LoVo (cell line): ENCODE measurements at places on chromosomes 7 and 10.

DNA sequence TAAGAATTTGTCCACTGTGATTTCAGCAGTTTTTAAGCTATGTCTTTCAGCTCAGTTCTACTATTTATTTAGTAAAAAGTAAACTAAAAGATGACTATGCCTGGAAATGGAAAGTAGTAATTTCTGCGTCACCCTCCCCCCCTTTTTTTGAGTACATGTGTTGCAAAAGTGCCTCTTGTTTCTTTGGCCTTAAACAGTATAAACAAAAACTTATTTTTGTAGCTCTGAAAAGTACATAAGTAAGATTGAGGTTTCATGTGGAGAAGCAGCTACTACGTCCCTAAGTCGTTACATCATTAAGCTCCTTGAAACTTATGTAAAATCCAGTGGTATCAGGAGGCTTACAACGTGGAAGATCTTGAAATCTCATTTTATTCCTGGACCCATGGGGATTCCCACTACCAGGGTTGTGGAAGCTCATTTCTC, 46.3 kb upstream of the HBP1 start:
- DNase-seq: no peak

DNA sequence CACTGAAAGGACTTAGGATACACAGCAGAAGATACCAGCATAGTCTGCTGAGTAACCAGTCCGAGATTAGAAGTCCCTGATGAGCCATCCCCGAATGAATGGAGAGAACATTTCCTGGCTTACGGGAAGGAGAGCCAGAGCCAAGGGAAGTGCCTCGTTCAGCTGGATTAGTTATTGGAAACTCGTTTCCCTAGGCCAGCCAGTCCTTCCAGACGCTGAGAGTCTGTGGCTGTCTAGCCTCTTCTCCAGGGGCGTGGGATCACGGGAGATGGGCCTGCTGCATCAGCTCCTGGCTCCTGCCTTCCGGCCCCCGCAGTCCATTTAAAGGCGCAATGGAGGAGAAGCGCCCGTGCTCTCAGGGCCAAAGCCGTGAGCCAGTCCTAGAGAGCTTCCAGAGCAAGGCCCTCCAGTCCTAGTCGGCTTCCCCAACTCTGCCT, 712.8 kb downstream of the PARD3 start:
- no peak for DNase-seq

GRCh38 chr10:86366033-86366901, at the start of gene GRID1:
Gene GRID1 (minus strand): TSS chr10:86366795.
- no peak for DNase-seq

GRCh38 chr7:69598081-69598486, at the start of gene AUTS2:
Gene AUTS2 (plus strand): TSS chr7:69598475. CDS start chr7:69599654, 1,179 bp downstream.
- DNase-seq: no peak

DNA sequence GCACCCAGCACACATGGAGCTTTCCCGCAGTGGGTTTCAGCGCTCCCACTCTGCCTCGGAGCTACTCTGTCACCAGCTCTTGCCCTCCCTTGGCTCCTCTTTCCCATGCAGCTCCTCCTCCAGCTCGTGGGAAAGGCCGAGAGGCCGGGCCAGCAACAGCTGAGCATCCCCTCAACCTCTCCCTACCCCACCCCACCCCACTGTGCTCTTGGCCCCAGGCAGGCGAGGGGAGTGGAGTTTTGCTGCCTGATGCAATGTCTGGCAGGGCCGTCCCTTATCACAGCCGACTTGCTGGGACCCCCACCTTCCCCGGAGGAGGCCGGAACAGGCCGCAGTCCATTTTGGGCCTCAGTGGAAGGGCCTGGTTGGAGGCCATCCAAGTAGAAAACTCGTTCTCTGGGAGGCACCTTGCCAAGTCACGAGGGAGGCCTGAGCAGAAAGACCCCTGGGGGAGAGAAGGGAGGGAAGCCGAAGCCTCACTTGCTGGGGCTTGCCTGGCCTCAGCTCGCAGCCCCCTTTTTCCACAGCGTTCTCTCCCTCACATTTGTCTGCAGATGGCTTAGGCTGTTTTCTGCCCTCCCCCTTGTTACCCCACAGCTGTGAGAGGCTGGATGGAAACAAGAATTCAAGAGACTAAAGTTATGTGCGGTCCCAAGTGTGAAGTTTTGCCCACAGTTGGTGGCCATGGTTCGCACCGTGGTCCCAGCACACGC, 35.3 kb downstream of the CHST3 start:
- DNase-seq: no peak

DNA sequence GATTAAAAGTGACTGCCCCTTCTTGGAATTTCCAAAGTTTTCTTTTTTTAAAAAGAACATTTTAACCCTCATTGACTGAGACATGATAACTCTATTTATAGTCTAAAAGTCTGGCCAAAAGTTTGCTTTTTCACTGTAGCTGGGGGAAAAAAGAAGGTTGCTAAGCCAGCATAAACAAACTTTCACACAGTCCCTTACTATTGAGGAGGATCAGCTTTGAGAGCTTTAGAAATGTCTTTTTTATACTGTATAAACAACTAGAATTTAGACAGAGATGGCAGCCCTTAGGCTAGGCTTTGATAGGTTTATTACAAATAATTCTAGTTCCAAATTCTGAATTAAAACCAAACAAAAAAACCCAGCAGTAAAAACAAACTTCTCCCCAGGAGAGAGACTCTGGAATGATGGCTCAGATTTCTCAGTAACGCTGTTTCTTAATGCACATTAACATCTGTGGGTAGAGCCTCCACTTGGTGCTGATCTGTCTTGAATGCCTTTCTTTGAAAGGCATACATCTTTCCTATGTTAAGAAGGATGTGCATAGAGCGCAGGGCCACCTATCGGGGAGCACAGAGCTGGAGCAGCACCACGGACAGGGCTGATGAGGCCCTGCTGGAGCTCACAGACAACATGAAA, 100.9 kb upstream of the PDLIM1 start:
- no peak for DNase-seq

- DNase-seq: no peak
Measured at GRCh38 chr7:39306016-39306570, 260.1 kb upstream of the YAE1 start.

GRCh38 chr7:729140-730000, 2.3 kb upstream of the PRKAR1B start:
- DNase-seq: no peak

- no peak for DNase-seq
Measured at GRCh38 chr10:71963351-71964097, 671 bp upstream of the CHST3 start.

DNA sequence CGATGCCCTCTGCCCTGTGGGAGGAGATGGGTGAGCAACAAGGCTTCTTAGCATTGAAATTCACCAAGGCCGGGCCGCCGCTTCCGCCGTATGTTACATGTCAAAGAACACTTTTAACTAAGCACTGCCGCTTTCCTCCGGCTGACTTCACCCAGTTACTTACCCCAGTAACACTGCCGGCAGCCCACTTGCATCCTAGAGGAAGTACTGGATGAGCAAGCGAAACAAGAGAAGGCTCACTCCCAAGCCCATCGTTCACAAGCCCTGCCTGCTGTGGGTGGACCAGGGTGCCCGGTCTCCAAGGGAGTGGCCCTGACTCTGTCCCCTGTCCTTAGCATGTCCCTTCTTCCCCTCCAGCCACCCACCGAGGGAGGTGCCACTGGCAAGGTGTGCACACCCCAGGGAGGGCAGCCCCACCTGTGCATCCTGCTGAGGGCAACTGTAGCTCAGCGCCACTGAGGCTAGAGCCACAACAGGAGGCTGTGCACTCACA, 73.1 kb upstream of the EBF3 start:
- DNase-seq: no peak

GRCh38 chr10:17453373-17454091, 863 bp downstream of the ST8SIA6 start:
- peak; percentile 55 for DNase-seq

DNA sequence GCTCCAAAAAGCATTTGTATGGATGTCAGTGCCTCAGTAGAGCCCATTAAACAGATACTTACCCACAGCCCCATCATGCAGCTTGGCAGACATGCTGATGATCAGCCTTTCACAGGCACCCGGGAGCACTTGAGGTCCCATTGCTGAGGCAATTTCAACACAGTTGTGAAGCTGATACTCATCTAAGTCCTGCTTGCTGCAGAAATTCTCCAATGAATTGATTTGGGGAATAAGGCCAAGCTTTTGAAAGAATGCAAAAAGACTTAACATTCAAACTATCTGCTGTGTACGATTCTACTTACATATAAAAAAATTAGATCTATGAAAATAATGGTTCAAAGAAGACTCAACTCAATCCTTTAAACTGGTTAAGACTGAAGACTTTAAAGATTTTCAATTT, 60.5 kb downstream of the LAMB4 start:
- DNase-seq: no peak
